ENCODE measurements at places on chromosomes 4 and X.

DNA sequence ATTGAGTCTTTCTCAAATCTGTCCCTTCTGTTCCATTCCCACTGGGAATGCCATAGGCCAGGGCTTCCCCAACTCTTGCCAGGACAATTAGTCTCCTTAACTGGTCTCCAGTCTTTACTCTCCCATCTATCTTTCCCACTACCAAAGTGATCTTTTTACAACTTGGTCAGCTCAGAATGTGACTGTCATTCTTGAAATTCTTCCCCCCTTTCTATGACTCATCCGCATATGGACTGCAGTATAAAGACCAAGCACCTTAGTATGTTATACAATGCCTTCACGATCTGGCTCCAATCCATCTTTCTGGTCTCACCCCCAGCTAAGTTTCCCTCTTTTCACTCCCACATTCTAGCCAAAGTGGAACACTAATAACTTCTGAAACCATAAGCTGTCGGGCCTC lies 383.8 kb downstream of the OPHN1 start:
- DNase-seq: no peak

- no peak for DNase-seq
These were observed 302.1 kb downstream of the KCTD8 start for GRCh38 chr4:44146516-44146915.

DNA sequence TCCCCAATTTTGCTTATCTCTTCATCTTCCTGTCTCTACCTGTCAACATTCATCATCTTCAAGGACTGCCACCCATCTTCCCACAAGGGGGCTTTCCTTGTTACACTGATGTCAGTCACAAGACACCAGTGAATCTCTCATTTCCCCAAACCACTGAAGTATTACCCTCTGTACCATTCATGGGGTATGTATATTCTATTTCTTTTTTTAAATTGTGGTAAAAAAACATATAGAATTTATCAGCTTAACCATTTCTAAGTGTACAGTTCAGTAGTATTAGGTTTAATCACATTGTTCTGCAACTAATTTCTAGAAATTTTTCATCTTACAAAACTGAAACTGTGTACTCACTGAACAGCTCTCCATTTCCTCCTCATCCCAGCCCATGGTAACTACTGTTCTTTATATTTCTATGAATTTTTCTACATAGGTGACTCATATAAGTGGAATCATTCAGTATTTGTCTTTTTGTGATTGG lies 98.6 kb downstream of the LARP7 start:
- DNase-seq: no peak

DNA sequence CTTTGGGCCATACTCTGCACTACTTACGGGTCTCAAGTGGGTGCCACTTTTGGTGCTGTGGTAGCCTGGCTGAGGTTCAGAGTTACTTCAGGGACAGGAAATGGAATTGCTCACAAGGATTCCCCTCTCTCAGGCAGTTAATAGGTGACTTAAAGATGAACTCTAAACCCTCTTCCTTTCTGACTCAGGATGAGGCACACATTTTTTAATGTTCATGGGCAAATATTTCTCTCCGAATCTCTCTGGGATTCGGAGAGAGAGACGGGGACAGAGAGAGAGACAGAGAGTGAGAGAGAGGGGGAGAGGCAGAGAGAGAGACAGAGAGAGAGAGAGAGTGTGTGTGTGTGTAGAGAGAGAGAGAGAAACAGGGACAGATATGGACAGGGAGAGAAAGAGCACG lies 79.8 kb downstream of the NYX start:
- DNase-seq: no peak

DNA sequence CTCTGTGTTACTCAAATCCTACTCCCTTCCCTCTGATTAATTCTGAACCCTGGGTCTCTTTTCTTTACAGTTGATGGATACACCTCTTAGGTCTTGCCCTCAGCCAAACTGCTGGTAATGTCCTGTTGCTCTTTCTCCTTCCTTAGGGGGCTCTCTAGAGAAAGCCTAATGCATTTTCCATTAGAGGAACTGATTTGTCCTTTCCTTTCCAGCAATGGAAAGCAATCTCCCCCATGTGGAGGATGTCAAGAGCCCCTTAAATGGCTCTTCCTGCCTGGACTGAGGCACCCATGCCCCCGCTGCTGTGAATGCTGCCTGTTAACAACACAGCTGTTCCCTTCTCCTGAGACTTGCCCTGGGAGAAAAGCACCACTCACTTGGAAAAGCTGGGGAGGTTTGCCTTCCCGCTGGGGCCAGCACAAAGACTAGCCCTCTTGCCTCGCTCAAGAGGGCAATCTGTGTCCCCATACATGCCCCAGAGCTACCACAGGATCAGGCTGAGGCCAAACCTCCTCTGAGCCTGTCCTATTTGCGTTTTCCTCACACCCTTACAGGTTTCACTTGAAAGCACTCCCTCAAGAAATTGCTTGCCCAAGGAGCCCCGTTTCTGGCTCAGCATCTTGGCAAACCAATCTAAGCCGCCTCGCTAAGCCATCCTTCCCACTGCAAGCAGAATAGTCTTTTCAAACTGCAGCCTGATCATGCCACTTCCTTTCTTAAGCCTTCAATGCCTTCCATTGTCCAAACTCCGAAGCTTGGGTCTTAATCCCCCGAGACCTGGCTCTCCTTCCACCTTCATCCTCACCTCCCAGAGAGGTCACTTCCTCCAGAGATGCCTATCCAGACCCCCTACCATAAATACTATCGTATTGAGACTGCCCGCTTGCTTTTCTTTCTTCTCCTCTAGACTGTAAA lies 23.2 kb upstream of the SMIM20 start:
- DNase-seq: no peak

DNA sequence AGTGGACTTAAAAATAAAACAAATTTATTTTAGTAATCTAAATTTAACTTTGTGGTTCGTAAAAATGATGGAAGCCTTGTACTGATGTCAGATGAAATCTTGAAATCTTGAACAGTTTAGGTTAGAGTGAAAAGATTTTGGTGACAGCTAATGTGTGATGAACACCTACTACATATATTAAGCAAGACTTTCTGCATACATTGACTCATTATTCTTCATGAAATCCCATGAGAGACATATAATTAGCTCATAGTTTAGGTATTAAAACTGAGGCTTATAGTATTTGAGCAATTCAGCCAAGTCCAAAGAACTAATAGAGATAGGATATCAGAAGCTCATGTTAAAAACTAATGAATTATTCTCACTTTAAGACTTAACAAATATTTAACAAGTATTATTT lies 66.9 kb upstream of the PCDH7 start:
- DNase-seq: no peak

GRCh38 chr4:150366487-150366999 lies 215.4 kb upstream of the MAB21L2 start:
- no peak for DNase-seq

DNA sequence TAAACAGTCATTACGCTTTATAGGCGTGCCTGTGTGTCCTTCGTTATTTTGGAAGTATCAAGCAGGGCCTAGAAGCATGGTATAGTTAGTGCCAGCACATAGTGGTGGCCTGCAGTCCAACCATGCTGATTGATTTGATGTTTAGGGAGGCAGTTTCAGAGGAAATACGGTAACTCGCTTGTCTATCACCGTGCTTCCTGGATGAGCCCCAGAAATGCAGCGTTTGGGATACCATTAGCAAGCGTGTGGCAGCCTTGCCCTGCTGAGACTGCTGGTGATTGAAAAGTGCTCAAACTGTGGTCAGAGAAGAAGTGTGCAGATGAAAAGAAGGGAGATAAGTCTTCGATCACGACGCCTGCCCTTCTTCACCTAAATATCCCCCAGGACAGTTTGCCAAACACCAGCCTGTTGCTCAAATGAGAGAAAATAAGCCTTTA lies 158.4 kb downstream of the CHIC2 start:
- DNase-seq: no peak

GRCh38 chrX:9466124-9466495 lies 1.3 kb downstream of the TBL1X start:
- no peak for DNase-seq

GRCh38 chrX:107629540-107629909 lies 1.2 kb downstream of the PRPS1 start:
- DNase-seq: no peak

DNA sequence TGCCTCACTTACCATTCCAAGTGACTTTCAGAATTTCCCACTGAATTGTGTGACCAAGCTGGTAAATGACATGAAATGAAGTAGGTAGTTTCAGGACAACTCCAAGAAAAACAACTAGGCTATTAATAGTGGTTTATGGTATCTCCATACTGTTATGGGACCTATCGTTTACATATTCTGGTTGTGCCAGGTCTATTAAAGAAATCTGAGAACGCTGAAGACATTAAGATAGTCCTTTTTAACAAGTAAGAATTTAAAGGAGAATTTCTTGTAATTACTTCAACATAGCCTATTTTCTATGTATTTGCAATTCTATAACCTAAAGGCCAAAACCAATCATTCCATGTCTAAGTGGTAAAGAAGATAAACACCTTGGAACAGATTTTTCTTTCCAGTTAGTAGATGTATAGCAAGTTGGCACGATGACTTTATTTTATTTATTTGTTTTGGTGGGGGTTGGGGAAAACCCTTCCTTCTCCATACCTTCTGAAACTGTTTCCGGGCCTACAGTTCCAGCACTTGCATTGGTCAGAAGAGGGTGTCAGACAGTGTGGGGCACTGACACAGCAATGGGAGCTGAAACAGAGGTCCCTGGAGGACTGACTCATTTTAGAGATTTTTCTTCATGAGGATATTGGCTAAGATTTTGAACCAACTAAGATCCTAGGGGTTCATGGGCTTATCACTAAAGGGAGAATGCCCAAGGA lies 7.6 kb upstream of the DCLK2 start:
- no peak for DNase-seq

GRCh38 chr4:100833906-100834305 lies 316.1 kb upstream of the EMCN start:
- DNase-seq: no peak

DNA sequence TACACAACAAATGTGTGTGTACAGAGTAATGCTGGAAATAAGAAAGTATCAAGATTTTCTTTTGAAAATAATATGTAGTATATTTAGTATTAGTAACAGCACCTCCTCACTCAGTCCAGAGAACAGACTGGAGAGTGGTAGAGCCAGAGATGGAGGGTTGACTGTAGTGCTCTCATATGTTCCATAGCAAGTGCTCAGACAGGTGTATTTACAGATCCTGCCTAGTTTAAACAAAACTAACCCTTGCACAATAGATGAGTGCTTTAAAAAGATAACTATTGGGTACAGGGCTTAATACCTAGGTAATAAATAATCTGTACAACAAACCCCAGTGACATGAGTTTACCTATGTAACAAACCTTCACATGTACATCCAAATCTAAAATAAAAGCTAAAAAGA lies 381.0 kb upstream of the EMCN start:
- no peak for DNase-seq

DNA sequence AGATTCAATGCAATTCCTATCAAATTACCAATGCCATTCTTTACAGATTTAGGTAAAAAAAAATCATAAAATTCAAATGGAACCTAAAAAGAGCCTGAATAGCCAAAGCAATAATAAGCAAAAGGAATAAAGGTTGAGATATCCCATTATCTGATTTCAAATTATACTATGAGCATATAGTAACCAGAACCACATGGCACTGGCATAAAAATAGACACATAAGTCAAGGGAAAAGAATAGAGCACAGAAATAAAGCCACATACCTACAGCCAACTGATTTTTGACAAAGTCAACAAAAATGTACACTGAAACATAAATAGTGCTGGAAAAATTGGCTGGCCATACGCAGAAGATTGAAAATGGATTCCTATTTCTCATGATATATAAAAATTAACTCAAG lies 853.7 kb downstream of the FAT4 start:
- DNase-seq: no peak

DNA sequence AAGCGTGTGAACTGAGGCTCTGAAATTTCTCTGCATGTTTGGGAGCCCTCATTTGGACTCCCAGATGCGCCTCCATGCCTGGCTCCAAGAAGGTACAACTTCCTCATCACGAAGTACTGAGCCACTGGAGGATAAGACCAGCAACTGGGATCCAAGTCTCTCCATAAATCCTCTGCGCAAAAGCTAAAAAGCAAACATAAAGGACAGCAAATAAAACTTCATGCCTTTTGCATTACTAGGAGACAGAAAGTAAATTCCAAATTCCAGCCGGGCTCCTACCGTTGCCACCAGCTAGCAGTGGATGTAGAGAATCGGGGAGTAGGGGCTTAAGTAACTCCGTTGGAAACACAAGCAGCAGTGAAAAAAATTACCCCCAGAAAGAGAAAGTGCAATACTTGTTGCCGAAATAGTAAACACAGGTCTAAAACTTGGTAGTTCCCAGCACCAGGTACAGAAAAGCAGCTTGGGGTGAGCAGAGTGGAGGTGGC lies 477.1 kb upstream of the TENM3 start:
- DNase-seq: no peak

GRCh38 chr4:7398104-7398423 lies 36.7 kb downstream of the PSAPL1 start:
- peak; percentile 9 for DNase-seq

GRCh38 chrX:629230-630006 lies 1.2 kb upstream of the SHOX start:
- DNase-seq: no peak

- no peak for DNase-seq
These were observed 10.7 kb downstream of the PWWP3B start for GRCh38 chrX:106178826-106179225.

DNA sequence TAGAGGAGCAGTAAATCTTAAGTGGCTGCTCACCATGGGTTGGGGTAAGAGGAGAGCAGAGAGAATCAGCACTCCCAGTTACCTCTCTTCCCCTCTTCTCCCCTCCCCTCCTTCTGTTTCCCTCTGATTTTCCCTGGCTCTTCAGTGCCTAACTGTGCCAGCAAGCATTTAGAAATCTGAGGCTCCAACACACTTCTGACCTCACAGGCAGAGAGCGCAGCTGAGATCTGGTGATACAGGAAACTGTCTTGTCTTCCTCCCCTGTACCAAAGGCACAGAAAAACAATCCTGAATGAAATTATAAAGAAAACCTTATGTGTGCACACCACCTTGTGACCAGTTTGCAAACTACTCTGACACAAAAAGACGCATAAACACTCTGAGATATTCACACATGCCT lies 82.4 kb upstream of the SMIM10 start:
- DNase-seq: no peak

- no peak for DNase-seq
These were observed 29.1 kb downstream of the PHOX2B start for GRCh38 chr4:41719417-41719816.

- DNase-seq: no peak
These were observed 5.1 kb upstream of the FAM184B start for GRCh38 chr4:17786567-17786966.

GRCh38 chrX:140038842-140039241 lies 73.5 kb upstream of the CXorf66 start:
- no peak for DNase-seq

- no peak for DNase-seq
These were observed 245.0 kb upstream of the IGFBP7 start for GRCh38 chr4:57355101-57355665.

- no peak for DNase-seq
These were observed 242.7 kb downstream of the BCOR start for GRCh38 chrX:39854772-39855747.

DNA sequence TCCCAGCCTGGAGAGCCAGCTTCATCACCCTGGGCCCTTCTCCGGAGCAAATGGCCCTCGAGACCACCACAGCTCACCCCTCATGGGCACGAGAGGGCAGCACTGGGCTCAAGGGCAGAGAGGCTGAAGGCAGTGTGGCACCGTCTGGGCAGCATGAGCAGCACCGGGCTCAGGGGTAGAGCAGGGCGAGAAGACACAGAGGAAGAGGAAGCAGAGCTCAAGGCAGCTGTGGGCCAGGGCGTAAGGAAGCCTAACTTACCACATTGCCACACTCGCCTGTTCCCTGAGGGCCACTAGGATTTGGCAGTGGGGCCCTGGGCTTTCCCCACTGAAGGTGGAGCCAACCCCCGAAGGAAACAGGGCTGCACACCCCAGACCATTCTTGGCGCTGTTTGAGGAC lies 15.5 kb downstream of the ZNF185 start:
- no peak for DNase-seq

- DNase-seq: no peak
These were observed 32.7 kb upstream of the LIMCH1 start for GRCh38 chr4:41505161-41505661.

Measured in D721Med (cell line).